ENCODE measurements at places on chromosomes 5 and 9.

DNA sequence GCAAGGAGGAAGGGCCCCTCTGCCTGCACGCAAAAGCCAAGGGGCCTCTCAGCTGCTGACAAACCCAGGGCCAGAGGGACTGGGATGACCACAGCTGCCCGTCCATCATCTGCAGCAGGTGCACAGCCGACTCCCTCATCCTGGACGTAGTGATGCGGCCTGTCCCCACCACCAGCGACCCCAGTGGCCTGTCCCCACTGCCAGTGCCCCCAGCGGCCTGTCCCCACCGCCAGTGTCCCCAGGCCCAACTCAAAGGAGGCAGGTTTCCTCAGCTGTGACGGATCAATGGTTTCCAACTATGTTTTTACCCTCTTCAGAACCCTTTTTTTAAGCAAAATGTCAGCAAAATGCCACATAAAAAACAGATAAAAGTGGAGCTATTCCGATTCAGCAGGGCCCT, 62.5 kb downstream of the VAV2 start:
- DNase-seq: no peak

GRCh38 chr5:81631124-81631523, 119.8 kb downstream of the SSBP2 start:
- no peak for DNase-seq

DNA sequence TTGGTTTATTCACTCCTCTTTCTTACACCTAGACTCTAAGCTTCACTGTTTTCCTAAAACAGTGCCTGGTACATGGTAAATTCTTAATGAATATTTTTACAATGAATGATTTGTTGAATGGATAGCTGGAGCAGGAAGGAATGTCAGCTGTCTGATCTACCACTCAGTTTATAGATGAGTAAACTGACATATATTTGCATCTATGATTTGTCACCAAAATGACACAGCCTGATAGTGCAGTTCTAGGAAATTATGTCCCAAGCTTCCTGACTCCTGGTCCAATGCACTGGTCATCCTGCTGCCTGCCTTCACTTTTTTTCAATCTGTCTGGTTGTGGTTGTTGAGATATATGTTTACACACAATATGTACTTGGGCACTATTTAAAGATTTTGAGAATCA, 651.7 kb upstream of the WWC1 start:
- no peak for DNase-seq

- DNase-seq: no peak
Measured at GRCh38 chr9:33718987-33719386, 76.4 kb upstream of the PRSS3 start.

GRCh38 chr9:7028591-7028990, 270.8 kb downstream of the KDM4C start:
- DNase-seq: no peak

DNA sequence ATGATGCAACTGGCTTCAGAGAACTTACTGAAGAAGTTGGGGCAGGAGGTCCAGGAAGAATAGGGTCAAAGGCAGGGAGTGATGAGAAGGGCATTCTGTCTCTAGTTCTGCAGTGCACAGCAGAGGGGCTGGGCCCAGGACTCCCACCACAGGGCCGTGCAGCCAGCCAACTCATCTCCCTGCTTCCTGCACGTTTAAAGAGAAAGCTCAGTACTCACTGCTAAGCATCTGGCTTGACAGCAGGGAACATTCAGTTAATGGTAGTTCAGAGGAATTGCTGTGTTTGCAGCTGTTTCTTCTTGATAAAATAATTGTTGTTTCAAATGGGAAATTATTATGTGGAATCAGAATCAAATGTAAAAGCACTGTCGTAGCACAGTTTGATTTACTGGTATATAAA, 25.6 kb upstream of the SCAMP1 start:
- no peak for DNase-seq

DNA sequence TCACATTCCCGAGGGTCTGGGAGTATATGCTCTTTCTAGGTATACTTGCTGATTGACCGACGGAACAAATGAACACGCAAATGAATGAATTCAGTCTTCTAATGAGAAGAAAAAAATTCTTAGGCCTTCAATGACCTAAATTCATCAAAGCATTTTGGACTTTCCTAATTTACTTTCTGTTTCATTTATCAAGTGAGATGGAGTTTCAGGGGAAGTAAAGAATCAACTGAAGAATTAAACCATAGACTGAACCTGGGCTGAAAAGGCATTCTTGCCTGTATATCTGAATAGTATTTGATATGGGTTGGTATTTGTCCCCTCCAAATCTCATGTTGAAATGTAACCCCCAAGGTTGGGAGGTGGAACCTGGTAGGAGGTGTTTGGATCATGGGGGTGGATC, 64.1 kb downstream of the ZFAND5 start:
- DNase-seq: no peak

DNA sequence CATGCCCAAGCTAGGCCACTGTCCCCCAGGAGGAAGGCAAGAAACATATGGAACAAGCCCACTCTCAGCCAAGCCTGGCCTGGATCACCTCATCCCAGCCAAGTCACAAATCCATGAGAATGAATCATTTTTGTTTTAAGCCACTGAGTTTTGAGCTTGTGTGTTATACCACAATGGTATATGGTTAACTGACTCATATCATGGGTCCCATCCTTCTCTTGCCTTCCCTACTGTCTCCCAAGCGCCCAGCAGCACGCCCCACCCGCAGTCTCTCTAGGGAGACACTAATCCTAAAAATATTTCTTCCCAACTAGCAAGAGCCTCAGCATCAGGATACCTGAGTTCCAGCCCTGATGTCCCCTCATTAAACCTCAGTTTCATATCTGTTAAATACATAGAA, 248.1 kb downstream of the CDK5RAP2 start:
- no peak for DNase-seq

GRCh38 chr5:14531668-14532067, 49.9 kb upstream of the OTULINL start:
- no peak for DNase-seq

GRCh38 chr5:134492568-134492967, 32.9 kb upstream of the JADE2 start:
- DNase-seq: no peak

DNA sequence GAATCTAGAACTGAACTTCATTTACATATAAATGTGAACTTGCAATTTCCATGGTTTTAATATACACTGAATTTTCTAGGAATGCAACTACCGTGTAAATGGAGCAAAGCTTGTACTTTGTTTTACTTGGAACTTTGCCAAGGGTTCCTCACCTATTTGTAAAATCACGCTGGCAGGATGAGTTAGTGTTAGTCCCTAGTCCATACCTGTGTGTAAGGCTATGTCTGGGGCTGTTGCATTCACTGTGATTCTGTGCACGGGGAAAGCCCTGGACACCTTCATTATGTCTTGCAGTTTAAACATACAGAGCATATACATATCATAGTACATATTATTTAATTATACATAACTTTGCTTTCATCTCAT, 119.9 kb downstream of the PAX5 start:
- no peak for DNase-seq

DNA sequence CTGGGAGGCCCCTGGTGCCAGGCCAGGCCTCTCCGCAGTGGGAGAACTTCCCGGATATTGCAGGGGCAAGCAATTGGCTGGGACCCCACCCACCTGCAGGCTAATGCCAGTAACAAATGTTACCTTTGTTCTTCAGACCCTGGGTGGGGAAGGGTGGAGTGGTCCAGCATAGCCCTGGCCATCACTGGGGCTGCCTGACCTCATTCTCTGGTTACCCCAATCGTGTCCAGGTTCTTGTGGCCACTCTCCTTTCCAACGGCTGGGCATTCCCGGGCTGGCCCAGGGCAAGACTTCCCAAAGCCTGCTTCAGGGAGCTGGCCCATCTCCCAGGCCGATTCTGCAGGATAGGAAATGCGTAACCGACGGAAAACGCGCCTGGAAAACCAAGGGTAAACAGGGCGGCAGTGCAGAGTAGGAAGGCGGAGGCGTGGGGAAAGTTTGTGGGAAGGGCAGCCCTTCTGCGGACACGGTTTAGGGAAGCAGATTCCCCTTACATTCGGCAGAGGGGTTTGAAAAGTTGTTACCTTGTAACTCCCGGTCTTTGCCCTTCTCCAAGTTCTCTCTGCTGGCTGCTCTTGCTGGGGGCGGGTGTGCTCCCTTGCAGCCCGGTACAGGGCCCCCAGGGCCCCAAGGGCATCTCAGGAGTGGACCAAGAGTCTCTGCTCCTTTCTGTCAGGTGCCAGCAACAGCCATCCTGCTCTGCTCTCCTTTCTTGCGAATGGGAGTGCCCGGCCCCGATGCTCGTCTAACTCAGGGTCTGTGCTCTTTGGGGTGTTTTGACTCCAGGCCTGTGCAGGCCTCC, 3.5 kb downstream of the NRARP start:
- no peak for DNase-seq

DNA sequence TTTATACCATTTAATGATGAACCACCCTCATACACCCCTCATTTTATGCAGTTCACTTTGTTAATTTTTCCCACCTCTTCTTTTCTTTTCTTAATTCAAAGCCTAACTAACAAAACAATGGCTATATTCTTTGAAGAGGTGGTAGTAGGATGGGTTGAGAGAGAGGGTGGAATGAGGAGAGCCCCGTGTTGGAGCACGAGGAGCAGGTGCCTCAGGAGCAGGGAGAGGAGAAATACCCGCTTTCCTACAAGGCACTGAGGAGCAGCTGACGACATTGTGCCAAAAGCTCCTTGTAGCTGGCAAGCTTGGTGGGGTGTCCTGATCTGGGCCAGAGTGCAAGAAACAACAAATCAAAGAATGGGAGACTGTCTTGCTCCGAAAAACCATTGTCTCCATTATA, 129.6 kb downstream of the HTR4 start:
- no peak for DNase-seq

- no peak for DNase-seq
Measured at GRCh38 chr9:89916001-89916597, 311.3 kb downstream of the GADD45G start.

DNA sequence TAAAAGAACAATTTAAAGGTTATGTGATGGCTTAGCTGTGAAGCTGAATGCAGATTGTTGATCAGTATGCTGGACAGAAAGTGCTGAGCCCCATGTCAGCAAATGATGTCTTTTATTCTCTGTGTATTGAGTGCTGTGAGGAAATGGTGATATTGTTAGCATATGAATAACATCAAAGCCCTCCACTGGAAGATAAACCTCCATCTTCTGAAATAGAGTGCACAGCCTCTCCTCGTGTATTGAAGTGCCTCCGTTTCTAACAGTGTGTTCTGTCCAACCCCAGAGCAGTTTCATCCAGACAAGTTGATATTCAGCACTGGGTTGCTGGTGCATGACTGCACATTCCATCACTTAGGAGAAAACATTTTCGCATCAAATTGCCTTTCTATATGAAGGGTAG, 242.9 kb downstream of the CSNK1G3 start:
- DNase-seq: no peak

- DNase-seq: no peak
Measured at GRCh38 chr9:8750639-8751051, 951.1 kb upstream of the DMAC1 start.

DNA sequence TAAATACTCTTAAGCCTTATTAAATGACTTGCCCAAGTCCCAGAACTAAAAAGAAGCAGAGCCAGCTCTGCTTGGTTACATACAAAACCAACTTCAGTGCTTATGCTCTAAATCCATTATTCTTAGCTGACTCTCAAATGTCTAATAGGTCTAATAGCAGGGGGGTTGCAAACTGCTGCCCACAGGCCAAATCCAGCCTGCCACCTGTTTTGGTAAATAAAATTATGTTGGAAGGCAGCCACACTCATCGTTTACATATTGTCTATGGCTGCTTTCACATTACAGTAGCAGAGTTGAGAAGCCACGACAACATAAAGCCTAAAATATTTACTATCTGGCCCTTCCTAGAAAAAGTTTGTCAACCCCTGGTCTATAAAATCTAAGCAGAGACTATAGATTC, 69.0 kb downstream of the KLHL3 start:
- DNase-seq: no peak

GRCh38 chr5:12947379-12947778, 997.1 kb downstream of the DNAH5 start:
- DNase-seq: no peak

GRCh38 chr5:9722601-9723180, 92.5 kb upstream of the TAS2R1 start:
- no peak for DNase-seq

DNA sequence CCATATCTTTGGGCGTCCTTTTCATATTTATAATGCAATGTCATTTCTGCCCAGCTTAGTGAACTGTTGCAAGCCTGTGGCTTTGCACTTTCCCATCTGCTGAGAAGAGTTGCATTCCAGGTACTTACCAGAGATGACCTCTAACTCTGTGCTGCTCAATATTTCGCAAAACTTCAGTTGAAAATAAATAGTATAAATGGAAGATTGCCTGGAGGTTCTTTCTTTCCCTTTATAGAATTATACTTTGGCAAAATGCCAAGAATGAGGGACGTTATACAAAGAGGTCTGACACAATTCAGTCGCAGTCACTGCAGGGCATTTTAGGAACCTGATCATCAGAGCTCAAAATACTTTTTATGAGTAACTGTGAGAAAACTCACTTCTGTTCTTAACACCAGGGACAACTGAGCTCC, 18.9 kb upstream of the VLDLR start:
- DNase-seq: no peak

- no peak for DNase-seq
Measured at GRCh38 chr5:178364326-178364675, 131.7 kb upstream of the PHYKPL start.

- no peak for DNase-seq
Measured at GRCh38 chr5:151068433-151069197, 12.2 kb downstream of the TNIP1 start.

DNA sequence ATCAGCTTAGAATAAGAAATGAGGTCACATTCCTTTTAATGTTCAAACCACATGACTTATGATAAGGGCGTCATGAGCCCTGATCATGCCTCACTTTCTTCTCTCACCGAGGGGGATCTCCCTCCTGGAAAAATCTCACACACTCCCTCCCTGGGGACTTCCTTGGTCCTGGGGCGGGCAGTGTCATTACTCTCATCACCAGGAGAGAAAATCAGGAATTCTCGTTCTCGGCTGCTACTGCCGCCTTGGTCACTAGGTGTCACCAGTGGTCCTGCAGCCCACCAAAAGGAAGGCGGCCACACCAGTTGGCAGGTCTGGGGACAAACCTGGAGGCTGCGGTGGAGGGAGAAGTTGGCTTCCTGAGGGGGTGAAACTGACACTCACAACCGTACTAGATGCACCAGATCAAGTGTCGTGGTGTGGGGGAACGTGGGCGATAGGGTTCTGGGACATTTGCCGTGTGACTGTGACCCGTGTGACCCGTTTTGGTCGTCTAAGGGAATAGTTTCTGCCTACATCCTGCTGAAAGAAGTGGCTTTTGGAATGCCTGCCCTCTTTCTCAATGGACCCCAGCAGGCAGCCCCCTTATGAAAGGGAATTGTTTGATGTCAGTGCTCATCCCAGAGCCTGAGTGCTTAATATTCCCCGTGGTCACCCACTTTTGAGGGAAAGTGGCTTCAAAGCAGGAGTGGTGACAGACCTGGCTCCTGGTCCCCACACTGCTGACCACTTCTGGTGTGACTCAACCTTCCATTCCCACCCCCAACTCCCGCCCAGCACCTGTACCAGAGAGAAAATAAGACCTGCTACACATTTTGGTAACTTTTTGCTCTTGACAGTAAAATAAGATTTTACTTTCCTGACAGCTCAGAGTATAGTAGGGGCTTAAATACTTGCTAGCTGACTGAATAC, 63.2 kb downstream of the ACER2 start:
- no peak for DNase-seq

Data from stimulated activated CD8-positive, alpha-beta memory T cell treated with anti-CD3 and anti-CD28 coated beads, Interleukin-7, amount 100 ng/mL, for 1 hour (primary cell).